Thyroid gland (tissue), 4 donors: ENCODE measurements at places on chromosomes 5 and 9.

DNA sequence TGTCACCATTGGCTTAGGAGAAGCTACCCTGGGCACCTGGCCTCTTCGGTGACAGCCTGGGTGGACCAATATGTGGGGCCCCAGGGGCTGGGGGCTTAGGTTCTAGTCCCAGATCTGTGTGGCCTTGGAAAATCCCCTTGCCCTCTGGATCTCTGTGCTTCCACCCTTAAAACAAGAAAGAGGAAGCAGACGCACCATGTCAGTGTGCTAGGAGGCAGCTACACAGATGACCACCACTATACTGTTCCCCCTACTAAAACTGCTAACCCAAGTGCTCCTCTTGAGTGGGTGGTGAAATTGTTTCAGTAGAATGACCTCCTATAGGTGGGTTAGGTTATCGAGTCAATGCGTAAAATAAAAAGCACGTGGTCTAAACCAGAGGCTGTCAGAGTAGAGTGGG, 31.0 kb downstream of the AFAP1L1 start:
- no peak for DNase-seq

DNA sequence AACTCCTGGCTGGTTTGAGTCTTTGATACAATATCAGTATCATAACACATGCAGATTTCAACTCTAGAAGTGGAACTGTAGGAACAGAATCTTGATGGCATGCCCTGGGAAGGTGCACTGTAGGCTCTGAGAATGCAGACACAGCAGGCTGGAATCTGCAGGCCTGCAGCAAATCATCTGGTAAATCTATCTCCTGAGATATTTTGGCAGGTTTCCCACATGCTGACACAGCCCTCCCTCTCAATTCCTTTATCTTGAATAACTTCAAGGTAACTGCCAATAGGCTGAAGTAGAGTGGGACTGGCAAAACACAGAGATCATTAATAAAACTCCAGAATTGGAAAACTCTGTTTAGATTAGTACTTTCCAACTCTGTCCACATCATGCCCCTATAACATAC, 177.8 kb upstream of the PCSK5 start:
- DNase-seq: peak; percentile 21

DNA sequence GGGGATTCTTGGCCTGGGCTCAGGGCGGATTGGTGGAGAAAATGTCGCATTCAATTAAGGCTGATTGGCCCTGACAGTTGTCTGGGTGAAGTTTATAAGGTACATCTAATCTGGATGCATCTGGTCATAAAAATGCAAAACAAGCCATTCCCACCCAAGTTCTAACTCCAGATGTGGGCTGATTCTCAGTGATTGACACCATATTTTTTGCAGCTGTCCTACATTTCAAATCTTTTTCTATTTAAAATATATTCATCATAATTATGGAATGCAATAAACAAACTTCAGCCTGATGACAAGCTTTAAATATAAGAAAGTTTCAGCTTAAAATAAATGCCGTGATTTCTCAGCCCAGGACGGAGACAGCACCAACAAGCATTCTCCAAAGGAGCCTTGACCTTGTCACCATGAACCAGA, 146.4 kb upstream of the SMIM23 start:
- DNase-seq: no peak

DNA sequence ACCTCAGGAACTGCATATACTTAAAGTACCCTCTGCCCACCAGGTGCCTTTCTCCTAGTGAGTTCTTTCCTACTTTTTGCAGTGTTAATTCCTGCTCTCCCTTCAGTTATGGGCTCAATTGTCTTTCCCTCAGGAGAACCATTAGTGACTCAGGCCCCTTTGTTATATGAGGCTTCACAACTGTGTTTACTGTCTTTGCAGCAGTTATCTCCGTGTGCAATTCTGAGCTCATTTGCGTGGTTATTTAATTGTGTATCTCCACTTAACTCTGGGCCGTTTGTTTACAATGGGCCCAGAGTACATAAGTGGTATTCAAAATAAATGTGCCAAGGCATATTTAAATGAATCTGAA, 9.6 kb downstream of the FBXO38 start:
- no peak for DNase-seq

DNA sequence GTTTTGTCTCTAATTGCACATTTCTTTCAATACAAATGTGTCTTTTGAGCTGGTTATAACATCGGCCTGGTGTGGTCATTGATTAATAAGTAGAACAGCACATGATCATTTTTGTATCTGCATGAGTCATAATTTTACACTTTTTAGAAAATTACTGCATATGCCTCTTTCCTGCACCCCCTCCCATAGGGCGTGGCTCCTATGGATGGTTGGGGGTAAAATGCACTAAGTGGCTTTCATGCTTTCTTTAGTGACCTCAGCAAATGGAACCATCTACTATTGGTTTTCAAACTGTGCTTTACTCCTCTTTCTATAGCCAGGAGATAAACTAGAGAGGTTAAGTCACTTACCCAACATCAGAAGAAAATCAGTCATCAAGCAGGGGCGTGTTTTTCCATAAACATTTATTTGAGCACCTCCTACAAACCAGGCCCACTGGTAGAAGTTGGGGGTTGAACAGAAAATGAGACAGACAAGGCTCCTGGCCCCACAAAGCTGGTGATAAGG, 3.8 kb downstream of the ANXA6 start:
- no peak for DNase-seq

- DNase-seq: peak; percentile 39
These were observed 13.5 kb downstream of the IL12B start for GRCh38 chr5:159316519-159317383.

DNA sequence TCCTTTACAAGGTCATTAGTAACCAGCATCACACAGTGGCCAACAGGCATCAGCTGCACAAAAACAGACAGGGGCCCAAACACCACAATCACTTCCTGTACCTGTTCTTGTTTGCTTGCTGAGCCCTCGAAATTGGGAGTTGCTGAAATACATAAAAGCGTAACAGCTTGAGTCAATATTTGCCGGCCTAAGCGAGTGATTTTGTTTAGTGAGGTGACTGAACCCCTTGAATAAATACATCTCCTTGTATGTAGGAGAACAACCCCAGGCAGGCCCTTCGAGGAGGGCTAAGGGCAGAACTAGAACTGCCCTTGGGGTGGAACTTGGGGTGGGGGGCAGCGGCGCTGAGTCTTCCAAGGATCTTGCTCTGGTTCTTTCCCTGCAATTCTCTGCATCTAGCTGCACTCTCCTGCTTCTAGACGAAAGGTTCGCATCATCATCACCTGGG, 502.5 kb downstream of the RASEF start:
- DNase-seq: no peak

GRCh38 chr5:80641353-80641752, 13.1 kb upstream of the MSH3 start:
- no peak for DNase-seq

GRCh38 chr5:136062366-136063274, 33.8 kb downstream of the TGFBI start:
- DNase-seq: peak; percentile 51

DNA sequence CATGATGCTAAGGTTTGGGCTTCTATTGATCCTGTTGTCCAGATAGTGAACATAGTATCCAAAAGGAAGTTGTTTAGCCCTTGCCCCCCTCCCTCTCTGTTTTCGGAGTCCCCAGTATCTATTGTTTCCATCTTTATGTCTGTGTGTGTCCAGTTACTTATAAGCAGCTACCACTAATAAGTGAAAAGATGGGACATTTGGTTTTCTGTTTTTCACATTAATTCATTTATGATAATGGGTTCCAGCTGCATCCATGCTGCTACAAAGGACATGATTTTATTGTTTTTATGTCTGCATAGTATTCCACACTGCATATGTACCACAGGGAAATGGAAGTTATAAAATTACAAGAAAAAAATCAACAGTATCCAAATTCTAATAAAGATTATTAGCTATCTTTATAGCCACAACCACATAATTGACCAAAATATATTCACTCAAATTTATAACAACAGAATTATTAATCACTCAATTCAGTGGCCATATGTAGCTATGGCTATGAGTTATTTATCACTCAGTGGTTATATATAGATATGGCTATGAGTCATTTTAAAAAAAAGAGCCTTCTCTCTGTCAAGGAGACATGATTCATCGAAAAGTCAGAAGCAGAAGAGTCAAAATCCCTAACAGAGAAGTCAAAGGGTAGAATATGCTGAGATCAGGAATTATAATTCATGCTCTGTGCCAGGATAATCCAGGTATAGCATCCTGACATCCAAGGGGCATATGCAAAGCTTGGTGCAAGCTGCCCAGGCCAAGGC, 367.5 kb downstream of the DEPDC1B start:
- DNase-seq: no peak

DNA sequence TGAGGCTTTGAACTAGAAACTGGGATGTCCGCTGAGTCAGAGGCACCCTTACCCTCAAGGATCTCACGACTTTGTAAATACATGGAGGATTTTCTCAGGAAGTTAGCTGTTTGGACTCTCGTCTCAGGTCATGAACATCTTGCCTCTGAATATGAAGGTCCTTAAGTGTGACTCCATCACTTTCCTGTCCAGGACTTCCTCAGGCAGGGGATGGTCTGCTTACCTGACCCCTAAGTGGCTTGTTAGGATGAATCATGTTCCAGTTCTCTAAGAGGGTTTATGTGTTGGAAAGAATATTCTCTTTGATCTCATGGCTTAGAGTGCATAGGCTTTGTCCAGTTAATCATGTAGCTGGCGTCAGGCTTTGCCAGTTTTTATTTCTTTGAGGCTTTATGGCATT, 511.7 kb upstream of the KLF4 start:
- no peak for DNase-seq

DNA sequence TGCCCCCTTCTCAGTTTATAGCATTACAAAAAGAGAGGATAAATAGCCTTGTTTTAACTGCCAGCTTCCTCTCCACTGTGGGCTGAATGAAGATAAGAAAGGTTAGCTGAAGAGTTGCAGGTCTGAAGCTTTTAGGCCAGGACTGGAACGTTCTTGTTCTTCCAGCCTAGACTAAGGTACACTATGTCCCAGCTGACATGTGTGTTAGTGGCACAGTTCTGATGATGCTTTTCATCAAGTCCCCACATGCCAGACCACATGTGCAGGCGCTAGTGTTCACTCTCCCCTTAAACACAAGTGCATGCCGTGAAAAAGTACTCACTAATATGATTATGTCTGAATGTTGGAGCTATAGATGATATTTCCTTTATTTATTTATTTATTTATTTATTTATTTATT, 40.7 kb downstream of the STXBP1 start:
- DNase-seq: peak; percentile 57

DNA sequence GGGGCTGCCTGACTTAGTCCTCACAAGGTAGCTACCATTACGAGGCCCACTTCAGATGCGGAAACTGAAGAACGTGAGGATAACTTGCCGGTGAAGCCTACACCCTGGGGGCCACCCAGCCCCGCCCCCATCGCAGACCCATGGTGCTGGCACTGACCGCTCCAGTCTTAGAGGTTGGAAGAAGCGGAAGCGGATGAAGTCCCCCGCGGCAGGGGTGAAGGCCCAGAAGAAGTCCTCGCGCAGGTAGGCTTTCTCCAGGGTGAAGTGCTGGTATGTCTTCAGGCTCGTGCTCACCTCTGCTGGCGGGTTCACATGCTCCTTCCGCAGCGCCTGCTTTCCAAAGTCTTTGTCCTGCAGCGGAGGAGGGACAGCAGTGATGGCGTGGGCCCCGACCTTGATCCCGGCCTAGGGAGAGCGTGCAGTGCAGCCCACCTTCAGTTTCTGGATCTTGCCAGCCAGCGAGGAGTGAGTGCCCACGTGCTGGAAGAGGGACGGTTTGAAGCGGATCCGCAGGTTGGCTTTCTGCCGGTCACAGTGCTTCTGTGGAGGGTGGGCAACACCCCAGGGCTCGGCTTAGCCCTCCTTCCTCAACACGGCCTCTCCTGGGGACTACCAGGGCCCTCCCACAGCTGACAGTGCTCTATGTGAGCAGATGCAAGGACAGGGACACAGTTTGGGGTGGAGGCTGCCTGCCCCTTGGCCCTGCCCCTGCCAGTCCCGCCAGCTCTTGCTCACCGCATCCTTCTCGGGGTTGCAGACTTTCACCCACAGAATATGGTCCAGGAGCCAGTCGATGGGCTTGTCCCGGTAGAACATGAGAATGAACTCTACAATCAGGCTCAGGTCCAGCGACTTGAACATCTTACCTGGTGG, 5.2 kb downstream of the LTC4S start:
- DNase-seq: no peak

DNA sequence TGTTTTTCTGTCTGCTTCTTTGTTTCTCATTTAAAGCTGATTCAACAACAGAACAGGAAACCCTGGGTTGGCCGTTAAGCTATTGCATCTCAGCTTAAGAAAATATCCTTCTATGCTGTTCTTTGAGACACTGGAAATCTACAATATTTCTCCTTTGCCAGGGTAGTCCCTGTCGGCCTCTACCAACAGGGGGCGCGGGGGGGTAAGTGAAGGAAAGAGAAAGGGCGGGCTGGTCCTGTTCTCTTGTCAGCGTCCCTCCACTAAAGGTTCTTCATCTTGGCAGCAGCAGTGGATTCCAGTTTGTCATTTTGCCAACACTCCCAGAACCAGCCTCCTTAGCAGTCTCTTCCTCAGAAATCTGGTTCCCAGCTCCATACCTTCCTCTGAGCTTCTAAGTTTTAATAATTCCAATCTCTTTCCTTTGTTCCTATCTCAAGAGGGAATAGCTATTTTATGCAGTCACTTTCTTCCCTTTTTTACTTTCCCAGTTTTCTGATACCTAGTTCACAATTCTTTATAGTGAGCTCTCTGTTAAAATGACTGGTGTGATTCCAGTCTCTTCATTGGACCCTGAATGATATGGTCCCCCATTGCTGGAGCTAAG, 222.3 kb downstream of the GLIS3 start:
- DNase-seq: peak; percentile 83

DNA sequence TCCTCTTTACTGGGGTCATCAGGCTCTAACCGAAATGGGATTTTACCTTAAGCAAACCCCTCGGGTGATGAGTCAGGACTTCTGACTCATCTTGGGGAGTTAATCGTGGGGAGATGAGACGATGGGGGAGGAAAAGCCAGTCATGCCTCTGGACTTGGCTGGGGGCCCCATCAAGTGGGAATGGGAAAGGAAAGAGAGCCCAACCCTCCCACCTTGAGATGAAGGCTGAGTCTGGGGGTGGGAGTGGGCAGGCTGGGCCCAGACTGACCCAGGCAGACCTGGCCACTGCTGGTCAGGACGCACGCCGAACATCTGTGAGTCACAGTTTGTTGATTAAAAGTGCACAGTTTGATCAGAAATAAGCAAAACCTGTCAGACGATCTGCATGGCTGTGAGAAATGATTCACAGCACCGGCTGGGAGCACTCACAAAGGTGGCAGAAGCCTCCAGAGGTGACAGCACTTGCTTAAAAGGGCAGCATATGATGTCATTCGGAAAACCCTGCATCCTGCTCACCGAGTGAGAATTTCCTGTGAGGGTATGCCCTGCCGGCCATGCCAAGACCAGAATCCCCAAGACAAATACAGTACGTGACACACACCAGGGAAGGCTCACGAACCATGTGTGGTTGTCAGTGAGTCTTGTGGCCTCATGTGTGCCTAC, 50.0 kb upstream of the SLC25A51 start:
- DNase-seq: no peak

DNA sequence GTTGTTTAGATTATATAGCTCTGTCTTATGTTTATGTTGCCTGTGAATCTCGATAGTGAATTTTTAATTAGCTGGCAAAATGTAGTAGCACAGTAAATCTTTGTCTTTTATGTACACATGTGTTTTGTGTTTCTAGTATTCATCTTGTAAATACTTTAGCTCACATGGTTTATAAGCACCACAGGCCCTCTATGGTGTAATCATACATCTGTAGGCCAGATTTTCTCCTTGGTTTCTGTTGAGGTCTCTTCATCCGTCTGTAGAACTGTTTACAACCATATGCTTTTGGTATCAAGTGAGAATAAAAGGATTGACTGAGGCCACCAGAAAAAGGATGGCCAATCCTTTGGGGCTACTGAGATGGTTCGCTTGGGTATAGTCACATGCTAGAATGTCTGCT, 45.0 kb downstream of the PRR16 start:
- no peak for DNase-seq

- DNase-seq: no peak
These were observed 212.2 kb upstream of the MVB12B start for GRCh38 chr9:126114409-126114760.
